ENCODE measurements at places on chromosomes 1 and 21. TPM values are rescaled to one million over a fixed set of nuclear protein-coding genes. Genes with fewer than 3 reads are reported as not detected.

DNA sequence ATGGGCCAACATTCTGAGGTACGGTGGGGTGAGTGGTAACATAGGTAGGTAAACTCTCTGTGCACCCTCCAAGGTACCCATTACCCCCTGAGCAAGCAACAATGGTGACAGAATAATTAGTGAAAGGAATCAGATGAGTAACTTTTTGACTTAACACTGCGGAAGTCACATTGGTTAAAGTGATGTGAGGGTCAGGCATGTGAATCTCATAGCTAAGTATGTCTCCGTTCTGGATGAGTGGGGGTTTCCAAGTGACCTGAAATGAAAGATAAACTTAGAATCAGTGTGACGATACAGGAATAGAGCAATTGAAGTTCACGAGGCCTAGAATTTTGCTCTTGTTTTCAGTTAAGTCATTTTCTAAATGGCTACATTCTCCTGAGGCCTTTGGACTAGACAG, 311.7 kb downstream of the KCTD3 start:
- no peak for DNase-seq

DNA sequence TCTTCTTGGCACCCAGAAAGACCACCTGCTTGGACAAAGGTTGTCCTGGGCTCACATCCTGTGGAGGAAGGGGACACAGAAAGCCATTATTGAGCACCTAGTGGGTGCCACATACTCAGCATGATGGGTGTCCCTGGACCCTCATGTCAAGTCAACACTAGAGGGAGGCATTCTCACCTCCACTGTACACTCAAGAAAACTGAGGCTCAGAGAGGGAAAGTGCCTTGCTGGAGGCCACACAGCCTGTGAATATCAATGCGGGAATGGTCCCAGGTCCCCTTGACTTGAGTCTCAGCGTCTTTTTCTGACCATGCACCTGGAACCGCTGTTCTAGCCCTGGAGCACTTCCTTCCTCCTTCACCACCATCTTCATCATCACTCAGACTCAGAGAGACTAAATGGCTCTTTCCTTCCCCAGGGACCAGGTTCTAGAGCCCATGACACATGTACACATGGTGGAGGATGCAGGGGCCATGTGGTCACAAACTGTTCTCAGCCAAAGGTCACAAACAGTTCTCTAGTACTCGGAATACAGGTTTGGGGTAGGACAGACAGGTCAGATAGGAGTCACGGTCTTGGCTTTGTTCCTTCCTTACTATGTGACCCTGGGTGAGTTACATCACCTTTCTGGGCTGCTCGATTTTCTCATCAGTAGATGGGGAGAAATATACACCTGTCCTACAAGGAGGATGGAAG, 89.2 kb upstream of the WNT4 start:
- DNase-seq: no peak

DNA sequence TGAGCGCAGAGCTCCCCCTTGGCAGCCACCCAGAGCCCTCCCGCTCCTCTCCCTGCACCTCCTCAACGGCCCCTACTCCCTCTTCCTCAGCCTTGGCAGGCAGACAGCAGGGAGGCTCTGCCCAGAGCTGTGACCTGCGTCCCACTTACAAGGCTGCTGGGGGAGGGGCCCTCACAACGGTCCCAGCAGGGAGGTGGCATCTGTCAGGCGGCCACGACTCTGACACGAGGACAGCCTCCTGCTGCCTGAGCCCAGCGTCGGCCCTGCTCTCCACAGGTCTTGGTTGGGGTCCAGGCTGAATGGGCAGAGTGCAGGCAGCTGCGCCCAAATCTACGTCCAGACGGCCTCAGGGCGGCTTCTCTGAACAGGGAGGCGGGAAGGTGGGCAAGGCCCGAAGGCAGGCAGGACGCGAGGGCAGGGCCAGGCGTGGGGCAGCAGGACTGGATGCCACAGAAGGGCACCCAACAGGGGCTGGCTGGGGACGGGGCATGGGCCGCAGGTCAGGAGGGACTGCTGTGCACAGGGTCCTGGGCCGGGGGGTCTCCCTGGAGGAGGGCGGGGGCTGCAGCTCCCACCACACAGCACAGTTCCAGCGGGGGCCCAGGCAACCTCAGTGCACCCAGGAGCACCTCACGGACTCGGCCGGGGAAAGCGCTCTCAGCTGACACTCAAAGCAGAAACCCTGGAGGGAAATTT, 7.5 kb downstream of the SLC19A1 start:
- DNase-seq: no peak

Gene TRAF3IP3
- total RNA-seq: not detected

GRCh38 chr21:42289926-42290325, 25.3 kb downstream of the TFF3 start:
- DNase-seq: no peak

DNA sequence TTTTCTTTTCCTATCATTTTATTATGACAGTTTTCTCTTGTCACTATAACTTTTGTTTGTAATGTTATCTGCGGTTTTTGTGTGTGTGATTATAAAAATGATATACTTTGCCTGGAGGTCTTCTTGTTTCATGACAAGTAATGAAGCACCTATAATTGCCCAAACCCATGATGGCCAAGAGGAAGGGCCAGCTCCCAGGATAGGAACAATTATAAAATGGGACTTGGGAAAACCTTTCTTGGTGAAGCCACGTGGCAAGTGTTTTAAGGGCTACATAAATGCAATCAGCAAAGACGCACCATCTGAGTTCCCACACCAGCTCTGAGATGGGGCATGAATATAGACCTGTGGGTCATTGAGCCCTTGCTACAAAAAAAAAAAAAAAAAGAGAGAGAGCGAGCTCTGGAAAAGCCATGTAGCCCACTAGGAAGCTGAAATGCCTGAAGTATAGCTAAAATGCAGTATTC, 462.6 kb upstream of the RUNX1 start:
- peak; percentile 90 for DNase-seq

DNA sequence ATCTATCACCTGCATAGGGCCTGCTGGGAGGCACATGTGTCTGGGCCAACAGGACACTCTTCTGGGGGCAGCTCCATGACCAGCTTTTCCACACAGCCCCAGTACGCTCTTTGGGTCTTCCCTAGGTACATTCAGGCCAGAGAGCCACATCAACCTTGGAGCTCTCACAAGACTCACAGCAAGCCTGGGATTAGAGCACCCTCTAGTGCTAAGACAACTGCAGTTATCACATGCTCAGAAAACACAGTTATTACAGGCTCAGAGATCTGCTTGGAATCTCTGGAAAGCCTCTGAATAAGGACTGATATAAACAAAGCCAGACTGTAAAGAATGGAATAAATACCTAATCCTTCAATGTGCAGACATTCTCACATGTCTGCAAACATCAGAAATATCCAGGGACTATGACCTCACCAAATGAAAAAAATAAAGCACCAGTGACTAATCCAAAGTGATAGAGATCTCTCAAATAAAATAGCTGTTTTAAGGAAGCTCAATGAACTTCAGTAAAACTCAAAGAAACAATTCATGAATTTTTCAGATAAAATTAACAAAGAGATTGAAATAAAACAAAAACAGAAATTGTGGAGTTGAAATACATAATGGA, 563.9 kb upstream of the NR5A2 start:
- peak; percentile 85 for DNase-seq

- DNase-seq: no peak
Measured at GRCh38 chr1:17509363-17509762, 30.1 kb upstream of the ARHGEF10L start.

Gene PLA2G2A
- total RNA-seq: not detected

GRCh38 chr1:82491301-82492048, 690.7 kb downstream of the ADGRL2 start:
- DNase-seq: peak; percentile 4

DNA sequence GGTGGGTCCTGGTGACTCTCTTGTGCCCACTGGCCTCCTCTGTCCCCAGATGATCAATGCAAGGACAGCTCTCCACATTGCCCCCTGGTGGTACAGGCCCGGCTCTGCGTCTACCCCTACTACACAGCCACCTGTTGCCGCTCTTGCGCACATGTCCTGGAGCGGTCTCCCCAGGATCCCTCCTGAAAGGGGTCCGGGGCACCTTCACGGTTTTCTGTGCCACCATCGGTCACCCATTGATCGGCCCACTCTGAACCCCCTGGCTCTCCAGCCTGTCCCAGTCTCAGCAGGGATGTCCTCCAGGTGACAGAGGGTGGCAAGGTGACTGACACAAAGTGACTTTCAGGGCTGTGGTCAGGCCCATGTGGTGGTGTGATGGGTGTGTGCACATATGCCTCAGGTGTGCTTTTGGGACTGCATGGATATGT, 10.8 kb downstream of the ADAMTSL4 start:
- peak; percentile 56 for DNase-seq

DNA sequence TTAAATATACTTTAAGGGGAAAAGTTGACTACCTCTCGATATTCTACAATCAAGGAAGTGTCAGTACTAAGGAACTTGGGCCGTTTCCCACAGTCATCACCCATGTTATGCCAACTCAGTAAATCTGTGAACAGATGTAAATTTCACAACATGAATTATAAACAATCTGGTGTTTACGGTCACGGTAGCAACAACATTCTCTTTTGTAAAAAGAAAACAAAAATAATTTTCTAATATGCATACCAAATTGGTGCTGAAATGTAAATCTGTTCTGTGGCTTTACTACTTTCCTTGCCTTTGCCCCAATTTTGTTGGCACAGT, 1.2 kb downstream of the SH3GLB1 start:
- no peak for DNase-seq

DNA sequence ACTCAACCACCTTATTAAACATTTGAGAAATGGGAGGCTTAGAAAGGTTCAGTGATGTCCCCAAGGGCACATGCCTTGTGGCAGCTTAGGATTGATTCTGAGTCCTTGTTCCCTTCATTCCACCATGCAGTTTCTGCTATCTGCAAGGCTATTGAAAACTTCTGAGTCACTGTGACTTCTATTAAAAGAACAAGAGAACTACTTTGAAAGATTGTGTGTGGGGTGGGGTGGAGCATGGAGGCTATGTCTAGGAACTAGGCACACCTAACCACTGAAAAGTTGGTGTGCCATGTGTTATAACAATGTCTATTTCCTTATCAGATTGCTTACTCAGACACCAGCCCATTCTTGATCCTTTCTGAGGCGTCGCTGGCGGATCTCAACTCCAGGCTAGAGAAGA, 10.8 kb downstream of the MTARC1 start:
- DNase-seq: peak; percentile 44

Gene FMO1
- not detected for total RNA-seq

Gene FAM131C
- total RNA-seq: 1.7 TPM

DNA sequence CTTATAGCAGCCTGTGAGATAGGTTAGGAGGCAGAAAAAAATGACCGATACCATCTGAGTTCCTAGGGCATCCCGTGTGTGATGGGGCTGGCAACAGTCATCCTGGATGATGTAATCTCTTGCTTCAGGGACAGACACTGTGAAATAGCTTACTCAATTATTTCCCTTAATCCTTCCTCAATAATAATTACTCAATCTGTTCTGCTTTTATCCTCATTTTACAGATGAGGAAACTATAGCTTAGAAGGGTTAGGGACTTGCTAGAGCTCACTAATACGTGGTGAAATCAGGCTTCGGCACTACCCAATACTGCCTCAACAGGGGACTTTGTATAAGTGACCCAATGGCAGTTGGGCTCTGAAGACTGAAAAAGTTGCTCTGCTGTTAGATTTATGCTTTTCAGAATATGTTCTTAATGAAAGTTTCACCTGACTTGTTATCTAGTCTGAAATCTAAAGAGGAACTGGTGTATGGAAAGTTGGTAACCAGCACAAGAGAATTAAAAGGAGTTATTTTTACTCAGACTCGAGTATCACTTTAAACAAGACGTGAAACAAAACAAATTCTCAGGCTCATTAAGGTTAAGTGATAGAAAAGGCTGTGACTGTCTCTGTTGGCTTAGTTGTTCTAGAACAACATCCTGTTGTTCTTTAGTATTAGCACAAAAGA, 14.4 kb downstream of the CD55 start:
- DNase-seq: peak; percentile 25

DNA sequence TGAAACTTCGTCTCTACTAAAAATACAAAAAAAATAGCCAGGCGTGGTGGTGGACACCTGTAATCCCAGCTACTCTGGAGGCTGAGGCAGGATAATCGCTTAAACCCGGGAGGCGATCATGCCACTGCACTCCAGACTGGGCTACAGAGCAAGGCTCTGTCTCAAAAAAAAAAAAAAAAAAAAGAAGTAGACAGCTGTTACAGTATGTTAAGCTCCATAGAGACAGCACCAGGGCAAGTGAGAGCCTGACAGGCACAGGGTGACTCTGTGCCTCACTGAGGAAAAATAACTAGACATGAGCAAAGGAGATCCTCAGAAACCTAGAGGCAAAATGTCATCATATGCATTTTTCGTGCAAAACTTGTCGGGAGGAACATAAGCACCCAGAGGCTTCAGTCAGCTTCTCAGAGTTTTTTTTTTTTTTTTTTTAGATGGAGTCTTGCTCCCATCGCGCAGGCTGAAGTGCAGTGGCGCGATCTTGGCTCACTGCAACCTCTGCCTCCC, 9.0 kb upstream of the PRDX1 start:
- no peak for DNase-seq

Gene LRRC39
- 0.20 TPM for total RNA-seq

DNA sequence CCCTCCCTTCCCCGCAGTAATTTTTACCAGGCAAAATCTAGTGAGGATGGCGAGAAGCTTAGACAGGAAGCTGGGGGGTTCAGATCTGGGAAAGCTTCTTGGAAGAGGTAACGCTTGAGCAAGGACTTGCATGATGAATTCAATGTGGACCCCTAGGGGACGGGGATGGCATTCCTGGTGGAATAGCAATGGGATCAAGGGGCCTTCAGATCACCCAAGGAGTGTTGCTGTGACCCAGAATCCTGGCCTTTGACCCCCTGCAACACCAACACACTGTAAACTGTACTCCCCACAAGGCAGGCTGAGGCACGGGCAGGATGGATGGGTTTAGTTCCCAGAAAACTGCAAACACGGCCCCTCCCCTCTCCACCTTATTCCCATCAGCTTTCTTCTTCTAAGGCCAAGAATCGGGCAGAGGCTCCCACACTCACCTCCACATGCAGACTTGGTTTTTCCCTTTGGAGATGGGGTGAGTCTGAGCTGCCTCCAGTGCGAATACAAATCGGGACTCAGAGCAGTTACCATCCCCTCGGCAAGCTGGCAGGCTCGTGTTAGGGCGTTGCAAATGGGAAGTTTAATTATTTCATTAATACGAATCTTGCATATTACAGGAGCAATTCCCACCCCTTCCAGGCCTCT, 20.1 kb downstream of the DISP3 start:
- no peak for DNase-seq

Gene MROH7
- not detected for total RNA-seq

- no peak for DNase-seq
Measured at GRCh38 chr1:229228522-229228921, 42.4 kb upstream of the RAB4A start.

Measured in M059J (cell line).